ENCODE measurements at places on chromosomes 5 and 9. TPM values are rescaled to one million over a fixed set of nuclear protein-coding genes. Genes with fewer than 3 reads are reported as not detected.

The ADGRD2 gene
- total RNA-seq, result not detected

The EFNA5 gene
- 5.8 TPM for total RNA-seq

The CCL28 gene
- 3.1 TPM for total RNA-seq

The CD180 gene
- not detected for total RNA-seq
